ENCODE measurements at places on chromosomes 4 and X.

DNA sequence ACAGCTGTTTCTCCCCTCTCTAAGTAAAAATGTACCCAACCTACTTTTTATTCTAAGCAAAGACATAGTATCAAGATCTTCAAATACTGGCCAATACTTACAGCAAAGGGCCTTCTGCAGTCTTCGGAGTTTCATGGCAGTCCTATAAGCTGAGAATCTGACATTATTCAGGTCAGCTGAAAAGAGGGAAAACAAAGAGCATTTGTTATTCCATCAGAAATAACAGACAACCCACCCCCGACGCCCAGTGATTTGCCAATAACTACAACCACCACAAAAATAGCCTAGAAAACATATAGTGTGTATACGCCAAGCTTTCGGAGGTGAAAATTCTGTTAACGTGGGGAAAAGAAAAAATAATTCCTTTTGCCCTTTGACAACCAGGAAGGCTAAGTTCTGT, 151.1 kb upstream of the FTHL17 start:
- DNase-seq, result no peak

- DNase-seq, result no peak
Measured at GRCh38 chr4:896216-896615, 35.9 kb downstream of the GAK start.

GRCh38 chrX:74291577-74291963, 12.4 kb upstream of the ZCCHC13 start:
- DNase-seq, result no peak

DNA sequence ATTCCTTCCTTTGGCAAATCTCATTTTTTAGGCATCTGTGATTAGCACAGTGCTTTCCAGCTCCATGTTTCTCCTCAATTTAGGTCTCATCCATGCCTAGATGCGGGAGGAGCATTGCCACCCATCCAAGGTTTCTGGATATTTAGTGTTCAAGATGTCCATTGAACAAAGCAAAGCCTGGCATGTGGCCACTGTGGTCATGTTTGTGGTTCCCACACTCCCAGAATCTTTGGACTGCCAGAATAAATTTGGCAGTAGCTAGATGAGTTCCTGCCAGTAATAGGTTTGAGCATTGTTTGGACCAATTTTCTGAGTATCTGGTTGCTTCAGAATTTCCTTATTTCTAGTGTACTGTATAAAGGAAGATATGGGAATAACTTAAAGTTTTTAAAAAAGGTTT, 1124.1 kb downstream of the ADGRL3 start:
- DNase-seq, result no peak

- no peak for DNase-seq
Measured at GRCh38 chr4:8400632-8401325, 39.7 kb downstream of the ACOX3 start.

GRCh38 chr4:99202094-99202493, 17.0 kb downstream of the ADH6 start:
- DNase-seq, result no peak

- DNase-seq, result no peak
Measured at GRCh38 chrX:1165535-1166196, 46.8 kb downstream of the CRLF2 start.

All from stimulated activated CD8-positive, alpha-beta memory T cell treated with anti-CD3 and anti-CD28 coated beads, Interleukin-7, amount 100 ng/mL, for 24 hours (primary cell).